Erythroblast (primary cell): ENCODE measurements at places on chromosomes 5 and 9.
A peak's percentile ranks its signal among the peaks of the same experiment; 100 is the strongest.

GRCh38 chr5:132561601-132562000 is 4.8 kb downstream of the RAD50 start:
- DNase-seq, result no peak

DNA sequence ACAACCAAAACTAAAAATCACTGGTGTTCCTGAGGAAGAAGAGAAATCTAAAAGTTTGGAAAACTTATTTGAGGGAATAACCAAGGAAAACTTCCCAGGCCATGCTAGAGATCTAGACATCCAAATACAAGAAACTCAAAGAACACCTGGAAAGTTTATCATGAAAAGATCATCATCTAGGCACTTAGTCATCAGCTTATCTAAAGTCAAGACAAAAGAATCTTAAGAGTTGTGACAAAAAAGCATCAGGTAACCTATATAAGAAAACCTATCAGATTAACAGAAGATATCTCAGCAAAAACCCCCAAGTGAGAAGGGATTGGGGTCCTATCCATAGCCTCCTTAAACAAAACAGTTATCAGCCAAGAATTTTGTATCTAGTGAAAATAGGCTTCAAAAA is 17.1 kb upstream of the SPEF2 start:
- DNase-seq, result no peak

DNA sequence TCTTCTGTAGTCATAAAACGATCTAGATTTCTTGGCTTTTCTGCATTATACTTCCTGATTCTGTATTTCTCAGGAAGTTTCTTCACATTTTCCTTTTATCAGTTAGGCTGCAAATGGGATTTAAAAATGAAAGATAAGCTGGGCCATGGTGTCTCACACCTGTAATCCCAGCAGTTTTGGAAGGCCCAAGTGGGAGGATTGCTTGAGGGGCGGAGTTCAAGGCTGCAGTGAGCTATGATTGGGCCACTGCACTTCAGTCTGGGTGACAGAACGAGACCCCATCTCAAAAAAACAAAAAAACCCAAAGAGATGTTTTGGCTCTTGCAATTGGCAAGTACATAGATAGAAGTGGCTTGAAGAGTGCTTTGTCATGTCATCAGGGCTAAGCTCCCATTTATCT is 26.2 kb upstream of the APC start:
- DNase-seq, result no peak

- no peak for DNase-seq
These were observed 181.8 kb upstream of the MEF2C start for GRCh38 chr5:89064736-89065135.

DNA sequence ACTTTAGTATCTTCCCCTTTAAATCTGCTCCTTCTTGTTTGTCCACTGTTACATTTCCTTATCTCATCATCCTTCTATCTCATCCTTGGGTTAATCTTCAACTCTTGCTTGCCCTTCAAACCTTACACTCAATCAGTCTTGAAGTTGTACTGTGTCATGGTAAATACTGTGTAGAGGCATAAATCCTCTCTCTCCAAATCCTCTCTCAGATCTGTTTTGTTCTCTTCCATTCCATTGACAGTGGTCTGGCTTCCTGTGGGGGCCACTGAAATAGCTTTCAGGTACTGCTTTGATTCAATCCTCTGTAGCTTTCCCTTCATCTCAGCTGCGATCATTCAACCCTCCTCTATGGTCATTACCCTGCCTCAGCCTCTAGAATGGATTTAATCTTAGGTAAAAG is 104.0 kb downstream of the PLCXD3 start:
- no peak for DNase-seq

- peak; percentile 34 for DNase-seq
These were observed 126.1 kb upstream of the CPEB4 start for GRCh38 chr5:173762045-173762444.

DNA sequence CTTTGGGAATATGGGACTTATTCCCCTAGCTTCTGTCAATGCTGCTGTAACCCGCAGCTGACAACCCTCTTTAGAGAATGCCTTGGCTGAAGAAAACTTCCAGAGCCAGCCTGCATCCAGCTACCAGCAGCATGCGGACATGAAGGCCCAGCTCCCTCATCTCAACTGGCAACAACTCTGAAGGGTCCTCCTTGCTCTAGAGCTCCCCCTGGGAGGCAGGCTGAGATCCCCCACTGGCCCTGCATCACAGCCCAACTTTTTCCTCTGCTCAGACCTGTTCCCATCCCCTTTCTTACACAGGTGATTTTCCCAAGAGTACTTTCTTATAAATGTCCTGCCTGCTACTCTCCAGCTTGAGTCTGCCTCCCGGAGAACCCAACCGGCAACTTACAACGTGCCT is 18.7 kb upstream of the WNT8A start:
- peak; percentile 27 for DNase-seq

GRCh38 chr9:120901755-120902568 is 24.6 kb downstream of the TRAF1 start:
- no peak for DNase-seq

- DNase-seq, result no peak
These were observed 574.1 kb downstream of the NR2F1-AS1 start for GRCh38 chr5:93006915-93007314.

- no peak for DNase-seq
These were observed 50.0 kb downstream of the GOLPH3 start for GRCh38 chr5:32123889-32124676.

- no peak for DNase-seq
These were observed 391.5 kb downstream of the FGF10 start for GRCh38 chr5:43997647-43998272.

DNA sequence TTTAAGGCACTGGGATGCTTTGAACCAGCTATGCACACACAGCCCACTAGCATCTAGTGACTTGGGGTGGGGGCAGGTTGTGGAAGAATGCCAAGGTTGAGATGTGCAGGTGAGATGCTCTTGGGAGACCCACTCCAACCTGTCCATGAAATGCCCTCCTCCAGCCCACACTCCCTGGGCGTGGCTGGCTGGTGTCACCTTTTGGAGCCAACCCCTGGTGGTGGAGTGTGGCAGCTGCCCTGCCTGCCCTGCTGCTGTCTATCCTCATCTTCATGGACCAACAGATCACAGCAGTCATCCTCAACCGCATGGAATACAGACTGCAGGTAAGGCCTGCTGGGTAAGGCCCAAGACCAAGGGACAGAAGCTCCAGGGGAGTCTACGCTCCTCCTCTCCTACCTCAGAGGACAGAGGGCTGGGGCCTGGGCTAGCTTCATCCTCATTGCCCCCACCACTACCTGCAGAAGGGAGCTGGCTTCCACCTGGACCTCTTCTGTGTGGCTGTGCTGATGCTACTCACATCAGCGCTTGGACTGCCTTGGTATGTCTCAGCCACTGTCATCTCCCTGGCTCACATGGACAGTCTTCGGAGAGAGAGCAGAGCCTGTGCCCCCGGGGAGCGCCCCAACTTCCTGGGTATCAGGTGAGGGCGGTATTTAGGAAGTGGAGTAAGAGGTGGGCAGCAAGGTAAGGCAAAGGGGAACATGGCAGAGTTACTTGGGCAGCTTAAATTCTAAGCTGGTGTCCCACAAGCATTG is 7.4 kb downstream of the SLC4A9 start:
- DNase-seq, result no peak

- DNase-seq, result no peak
These were observed 395.9 kb downstream of the SEMA5A start for GRCh38 chr5:9149988-9150387.
